Activated T-cell treated with anti-CD3 and anti-CD28 coated beads, Interleukin-2, amount 50 U/mL, for 48 hours (primary cell): ENCODE measurements at places on chromosomes 6 and 20.

DNA sequence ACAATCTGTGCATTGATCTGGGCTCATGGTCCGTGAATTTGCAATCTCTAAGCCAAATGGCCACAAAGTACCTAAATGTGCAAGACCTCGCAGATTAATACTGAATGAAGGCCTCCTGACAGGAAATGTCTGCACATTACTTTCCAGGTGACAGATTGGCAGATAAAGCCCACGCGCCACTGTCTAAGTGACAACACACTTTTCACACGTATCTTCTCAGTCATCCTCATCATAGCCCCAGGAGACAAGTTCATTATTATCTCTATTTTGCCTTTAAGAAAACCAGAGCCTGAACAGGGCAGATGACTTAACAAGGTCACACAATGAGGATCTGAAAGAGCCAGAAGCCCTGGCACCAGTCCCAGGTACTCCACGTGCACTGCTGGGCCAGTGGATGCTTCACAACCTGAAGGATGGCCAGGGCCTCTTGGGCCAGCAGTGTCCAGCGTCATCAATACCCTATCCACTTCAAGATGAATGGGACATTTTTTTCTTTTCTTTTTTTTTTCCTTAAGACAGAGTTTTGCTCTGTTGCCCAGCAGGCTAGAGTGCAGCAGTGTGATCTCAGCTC is 266.3 kb downstream of the PTPRT start:
- DNase-seq: no peak

DNA sequence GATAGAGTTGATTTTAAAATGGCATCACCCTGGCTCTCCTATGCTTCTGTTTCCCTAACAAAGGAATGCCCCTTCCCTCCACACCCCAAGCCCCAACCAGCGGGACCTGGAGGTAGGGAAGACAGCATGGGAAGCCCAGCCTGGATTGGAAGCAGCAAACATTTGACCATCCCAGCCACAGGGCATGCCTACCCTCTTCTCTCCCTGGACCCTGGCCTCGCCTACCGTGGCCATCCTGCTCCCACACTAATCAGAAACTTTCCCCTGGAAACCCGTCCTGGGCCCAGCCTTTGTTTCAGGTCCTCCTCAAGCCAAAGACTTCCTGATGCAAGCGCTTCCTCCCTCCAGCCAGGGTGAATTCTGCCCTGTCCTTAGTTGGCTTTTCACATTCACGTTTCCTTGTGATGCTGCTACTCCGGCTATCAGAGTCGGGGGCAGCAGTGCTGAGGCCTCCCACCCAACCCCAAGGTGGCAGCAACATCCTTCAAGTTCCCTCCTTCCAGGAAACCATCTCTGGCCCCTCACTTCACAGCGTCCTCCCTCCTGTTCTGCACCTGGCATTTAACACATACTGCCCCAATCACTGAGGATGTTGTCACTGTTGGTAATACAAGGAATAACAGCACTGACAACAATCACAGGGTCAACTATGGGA is 18.2 kb upstream of the ANGPT4 start:
- no peak for DNase-seq

- no peak for DNase-seq
These were observed 21.9 kb downstream of the CD40 start for GRCh38 chr20:46139908-46140482.

DNA sequence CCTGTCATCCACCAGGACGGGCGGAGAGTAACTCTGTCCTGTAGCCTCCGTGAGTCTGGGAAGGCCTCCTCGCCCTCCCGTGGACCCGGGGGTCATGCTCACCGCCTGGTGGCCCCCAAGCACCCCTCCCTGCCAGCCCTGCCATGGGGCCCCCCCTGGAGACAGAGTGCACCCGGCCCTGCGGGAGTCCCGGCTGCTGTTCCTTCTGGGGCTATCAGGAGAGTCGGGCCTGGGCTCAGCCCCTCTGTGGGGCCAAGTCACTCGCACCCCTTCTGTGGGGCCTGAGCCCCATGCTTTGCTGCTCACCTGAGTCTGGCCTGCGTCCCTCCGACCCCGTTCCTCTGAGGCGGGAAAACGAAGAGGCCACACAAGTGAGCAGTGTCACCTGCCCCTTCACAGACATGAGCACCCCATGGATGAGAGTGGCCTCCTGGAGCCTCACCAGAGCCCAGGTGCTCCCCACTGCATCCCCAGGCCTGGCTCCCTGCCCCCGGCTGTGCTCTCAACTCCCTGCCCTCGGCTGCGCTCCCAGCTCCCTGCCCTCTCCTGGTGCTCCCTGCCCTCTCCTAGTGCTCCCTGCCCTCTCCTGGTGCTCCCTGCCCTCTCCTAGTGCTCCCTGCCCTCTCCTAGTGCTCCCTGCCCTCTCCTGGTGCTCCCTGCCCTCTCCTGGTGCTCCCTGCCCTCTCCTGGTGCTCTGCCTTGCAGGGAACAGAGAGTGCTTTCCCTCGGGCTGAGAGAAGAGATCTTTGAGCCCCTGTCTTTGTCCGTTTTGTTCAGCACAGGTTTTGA is 4.6 kb upstream of the CHRNA4 start:
- DNase-seq: no peak

GRCh38 chr6:114267897-114268296 is 74.9 kb downstream of the HS3ST5 start:
- no peak for DNase-seq

DNA sequence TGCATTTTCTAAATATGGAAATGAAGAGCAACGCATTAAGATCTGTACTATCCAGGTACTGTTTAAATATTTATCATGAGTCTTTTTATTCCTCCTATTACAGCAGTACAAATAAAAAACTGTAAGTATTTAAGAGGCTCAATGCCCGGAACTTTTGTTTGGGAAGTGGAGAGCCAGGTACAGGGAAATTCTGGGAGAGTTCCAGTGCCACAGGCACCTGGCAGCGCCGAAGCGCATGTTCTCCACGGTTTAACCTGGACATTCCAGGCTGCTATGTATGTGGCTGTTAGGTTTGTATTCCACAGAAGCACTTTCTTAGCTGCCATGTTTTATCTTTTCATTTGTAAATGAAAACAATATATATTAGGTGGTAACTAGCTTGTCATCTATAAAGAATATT is 81.7 kb downstream of the PREP start:
- no peak for DNase-seq

DNA sequence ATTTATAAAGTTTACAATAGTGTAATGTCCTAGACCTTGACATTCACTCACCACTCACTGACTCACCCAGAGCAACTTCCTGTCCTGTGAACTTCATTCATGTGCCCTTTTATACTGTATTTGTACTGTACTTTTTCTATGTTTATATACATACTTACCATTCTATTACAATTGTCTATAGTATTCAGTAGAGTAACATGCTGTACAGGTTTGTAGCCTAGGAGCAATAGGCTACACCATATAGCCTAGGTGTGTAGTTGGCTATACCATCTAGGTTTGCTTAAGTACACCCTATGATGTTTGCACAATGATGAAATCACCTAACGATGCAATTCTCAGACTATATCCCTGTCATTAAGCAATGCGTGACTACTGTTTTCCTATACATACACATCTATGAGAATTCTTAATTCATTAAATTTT is 17.5 kb downstream of the EDEM2 start:
- DNase-seq: no peak

- DNase-seq: no peak
These were observed 161.8 kb downstream of the IBTK start for GRCh38 chr6:82085701-82086100.

GRCh38 chr6:101167638-101168037 is 225.9 kb upstream of the GRIK2 start:
- no peak for DNase-seq

- DNase-seq: peak; percentile 52
These were observed at the start of gene DCDC2 for GRCh38 chr6:24357336-24358218. Gene DCDC2, minus strand, starts transcription at chr6:24358059. Its CDS starts 309 bp downstream, at chr6:24357750.

DNA sequence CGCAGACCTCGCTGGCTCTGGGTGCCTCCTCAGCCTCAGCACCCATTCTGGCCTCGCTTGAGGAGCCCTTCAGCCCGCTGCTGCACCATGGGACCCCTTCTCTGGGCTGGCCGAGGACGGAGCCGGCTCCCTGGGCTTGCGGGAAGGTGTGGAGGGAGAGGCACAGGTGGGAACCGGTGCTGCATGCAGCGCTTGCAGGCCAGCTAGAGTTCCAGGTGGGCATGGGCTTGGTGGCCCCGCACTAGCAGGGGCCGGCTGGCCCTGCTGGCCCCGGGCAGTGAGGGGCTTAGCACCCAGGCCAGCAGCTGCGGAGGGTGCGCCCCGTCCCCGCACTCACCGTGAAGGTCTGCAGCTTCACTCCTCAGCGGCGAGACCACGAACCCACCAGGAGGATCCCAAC is 30.4 kb downstream of the DEFB114 start:
- DNase-seq: no peak

- no peak for DNase-seq
These were observed 519 bp downstream of the CSTL1 start for GRCh38 chr20:23440004-23440403.

- no peak for DNase-seq
These were observed 13.3 kb upstream of the RIPOR2 start for GRCh38 chr6:24949020-24949569.

GRCh38 chr20:41334443-41335421 is 5.9 kb upstream of the LPIN3 start:
- no peak for DNase-seq

GRCh38 chr6:29708432-29709179 is 14.6 kb upstream of the HLA-F start:
- peak; percentile 56 for DNase-seq

DNA sequence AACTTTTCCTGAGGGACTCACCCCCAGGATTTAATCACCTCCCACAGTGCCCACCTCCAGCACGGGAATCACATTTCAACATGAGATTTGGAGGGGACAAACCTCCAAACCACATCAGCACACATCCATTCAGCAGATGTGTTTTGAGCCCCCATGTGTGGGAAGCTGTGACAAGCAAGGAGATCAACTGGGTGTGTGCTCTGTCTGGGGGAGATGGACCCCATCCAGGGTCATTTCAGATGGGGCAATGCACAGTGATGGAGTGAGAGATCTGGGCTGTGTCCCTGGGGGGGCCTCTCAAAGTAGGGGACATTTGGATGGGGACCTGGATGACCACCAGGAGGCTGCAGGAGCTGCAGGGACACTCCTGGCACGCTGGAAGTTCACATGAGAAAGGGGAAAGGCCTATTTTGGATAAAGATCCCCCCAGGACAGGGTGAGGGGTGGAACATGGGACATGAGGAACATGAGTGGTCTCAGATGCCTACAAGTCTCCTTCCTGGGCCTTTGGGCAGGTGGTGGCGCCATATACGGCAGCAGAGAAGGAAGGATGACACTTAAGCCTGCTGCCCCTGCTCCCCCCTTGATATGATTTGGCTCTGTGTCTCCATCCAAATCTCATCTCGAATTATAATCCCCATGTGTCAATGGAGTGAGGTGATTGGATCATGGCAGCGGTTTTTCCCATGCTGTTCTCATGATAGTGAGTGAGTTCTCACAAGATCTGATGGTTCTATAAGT is 49.6 kb downstream of the SLC2A10 start:
- no peak for DNase-seq

- DNase-seq: no peak
These were observed 141.4 kb downstream of the CD83 start for GRCh38 chr6:14258695-14259593.
